ENCODE measurements at places on chromosomes 5 and 9.

- DNase-seq: no peak
Measured at GRCh38 chr9:81499021-81499454, 190.3 kb downstream of the TLE1 start.

DNA sequence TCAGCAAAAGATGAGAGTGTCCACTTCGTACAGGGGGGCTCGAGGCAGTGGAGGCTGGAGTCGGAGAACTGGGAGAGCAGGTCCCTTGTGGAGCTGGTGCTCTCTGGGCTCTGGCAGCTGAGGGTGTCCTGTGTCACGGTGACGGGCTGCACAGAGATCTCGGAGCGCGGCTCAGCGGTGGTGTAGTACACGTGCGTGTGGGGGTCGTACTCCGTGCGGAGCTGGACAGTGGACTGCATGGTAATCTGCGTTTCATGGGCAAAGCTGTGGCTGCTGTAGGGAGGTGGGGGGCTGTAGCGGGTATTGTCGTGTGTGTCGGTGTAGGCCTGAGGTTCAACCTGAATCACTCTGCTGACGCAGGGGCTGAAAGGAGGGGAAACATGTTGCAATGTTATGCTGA, 48.0 kb downstream of the PTCH1 start:
- no peak for DNase-seq

DNA sequence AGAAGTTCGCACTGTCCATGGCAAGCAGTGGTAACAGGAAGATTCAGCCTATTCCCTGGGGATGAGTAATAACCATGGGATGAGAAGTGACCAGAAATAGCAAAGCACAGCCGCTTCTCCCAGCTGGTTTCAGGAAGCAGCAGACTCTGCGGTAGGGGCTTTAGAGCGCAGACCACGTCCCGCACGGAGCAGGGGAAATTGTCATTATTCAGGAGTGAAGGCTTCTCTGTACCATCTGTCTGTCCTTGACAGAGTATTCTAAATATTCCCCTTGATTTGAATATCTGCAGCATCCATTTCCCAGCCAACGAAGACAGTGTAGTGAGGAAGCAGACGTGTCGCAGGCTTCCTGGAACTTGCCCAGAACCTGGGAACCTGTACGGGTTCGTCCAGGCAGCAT, 159.6 kb downstream of the NXNL2 start:
- DNase-seq: no peak

GRCh38 chr5:94791829-94792228, 173.4 kb downstream of the SLF1 start:
- no peak for DNase-seq

- DNase-seq: no peak
Measured at GRCh38 chr5:51225789-51226742, 157.2 kb upstream of the ISL1 start.

- DNase-seq: no peak
Measured at GRCh38 chr5:143733665-143734455, 78.1 kb upstream of the HMHB1 start.

- no peak for DNase-seq
Measured at GRCh38 chr5:86756839-86757238, 139.1 kb downstream of the COX7C start.

Measured in stimulated activated CD8-positive, alpha-beta memory T cell treated with anti-CD3 and anti-CD28 coated beads, Interleukin-15, amount 100 ng/mL, for 1 hour (primary cell).